Activated CD4-positive, alpha-beta T cell treated with anti-CD3 and anti-CD28 coated beads, Interleukin-10, Interleukin-2, amounts not matched to agents 100 ng/mL and 50 ng/mL, durations not matched to agents 16 hours and 8 hours (primary cell): ENCODE measurements at places on chromosomes 5 and 9.

DNA sequence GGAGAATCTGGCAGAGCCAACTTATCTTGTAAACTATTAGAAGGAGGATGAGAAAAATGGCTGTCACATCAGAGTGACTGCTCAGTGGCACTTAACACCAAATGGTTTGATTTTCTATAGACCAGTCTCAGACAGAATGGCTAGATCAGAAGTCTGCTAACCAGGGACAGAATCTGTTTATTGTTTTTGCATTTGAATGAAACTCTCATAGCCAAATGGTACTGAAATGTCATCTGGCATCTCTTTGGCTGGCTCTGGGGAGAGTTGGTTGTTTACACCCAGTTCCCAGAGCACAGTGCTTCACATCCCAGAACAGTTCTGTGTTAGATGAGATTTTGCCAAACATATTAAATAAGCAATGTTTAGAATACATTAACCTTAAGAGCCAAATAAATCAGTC lies 106.6 kb upstream of the HMHB1 start:
- DNase-seq = no peak

DNA sequence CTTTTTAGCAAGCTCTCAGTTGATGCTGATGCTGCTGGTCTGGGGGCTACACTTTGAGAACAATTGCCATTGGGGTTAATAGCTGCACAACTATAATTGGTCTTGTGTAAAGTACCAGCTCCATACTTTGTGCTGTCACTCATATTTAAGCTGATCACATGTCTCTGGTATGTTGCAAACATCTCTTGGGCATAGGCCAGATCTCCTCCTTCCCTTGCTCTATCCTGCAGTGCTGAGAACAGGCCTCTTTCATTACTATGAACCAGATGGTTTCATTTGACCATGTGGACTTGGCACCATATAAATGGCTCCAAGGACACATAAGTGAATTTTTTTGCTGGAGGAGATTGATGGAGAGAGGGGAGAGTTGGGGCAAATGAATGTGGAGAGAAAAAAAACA lies 48.4 kb downstream of the DMRT2 start:
- DNase-seq = no peak

- peak; percentile 46 for DNase-seq
Measured at GRCh38 chr5:90932052-90932699, 373.6 kb downstream of the ADGRV1 start.

GRCh38 chr9:76573905-76574760 lies 115.2 kb downstream of the GCNT1 start:
- DNase-seq = no peak

- no peak for DNase-seq
Measured at GRCh38 chr5:8247049-8247899, 378.3 kb downstream of the MTRR start.

DNA sequence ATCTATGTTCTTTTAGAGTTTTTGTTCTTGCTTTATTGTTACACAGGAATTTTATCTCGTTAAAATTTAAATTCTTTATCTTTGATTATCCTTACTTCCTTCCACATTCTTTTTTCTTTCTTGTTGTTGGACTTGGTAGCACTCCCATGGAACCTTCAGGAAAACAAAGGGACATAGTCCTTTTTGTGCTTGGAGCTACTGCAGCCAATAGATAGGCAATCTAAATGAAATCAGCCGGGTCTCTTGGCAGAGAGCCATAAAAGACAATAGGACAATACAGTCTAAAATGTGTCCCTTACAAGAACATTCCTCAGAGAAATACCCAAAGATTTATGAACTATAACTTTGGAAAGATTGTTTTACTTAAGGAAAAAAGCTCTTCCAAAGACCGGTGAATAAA lies 548.1 kb upstream of the C9orf72 start:
- DNase-seq = no peak

GRCh38 chr5:32042551-32042961 lies 131.6 kb downstream of the GOLPH3 start:
- no peak for DNase-seq

GRCh38 chr9:12884736-12885395 lies 110.0 kb downstream of the LURAP1L start:
- DNase-seq = no peak

GRCh38 chr9:95515272-95516113 lies 1.3 kb downstream of the PTCH1 start:
- no peak for DNase-seq

DNA sequence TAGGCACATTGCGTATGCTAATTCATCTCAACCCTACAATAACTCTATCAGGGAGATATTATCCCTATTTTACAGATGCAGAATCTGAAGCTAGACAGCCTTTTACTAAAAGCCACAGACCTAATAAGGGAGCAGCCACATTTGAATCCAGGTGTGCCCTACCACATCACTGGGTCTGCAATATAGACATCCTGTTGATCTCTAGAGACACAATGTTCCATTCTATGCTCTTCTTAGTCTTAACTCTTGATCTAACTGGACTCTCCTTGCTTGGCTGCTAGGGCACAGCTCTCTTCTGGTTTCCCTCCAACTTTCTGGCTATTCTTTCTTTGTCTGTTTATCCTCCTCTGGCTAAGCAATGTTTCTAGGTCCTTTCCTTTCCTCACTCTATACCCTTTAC lies 1.4 kb upstream of the SPATA6L start:
- no peak for DNase-seq

- DNase-seq = no peak
Measured at GRCh38 chr9:106528158-106528557, 334.8 kb upstream of the ZNF462 start.

DNA sequence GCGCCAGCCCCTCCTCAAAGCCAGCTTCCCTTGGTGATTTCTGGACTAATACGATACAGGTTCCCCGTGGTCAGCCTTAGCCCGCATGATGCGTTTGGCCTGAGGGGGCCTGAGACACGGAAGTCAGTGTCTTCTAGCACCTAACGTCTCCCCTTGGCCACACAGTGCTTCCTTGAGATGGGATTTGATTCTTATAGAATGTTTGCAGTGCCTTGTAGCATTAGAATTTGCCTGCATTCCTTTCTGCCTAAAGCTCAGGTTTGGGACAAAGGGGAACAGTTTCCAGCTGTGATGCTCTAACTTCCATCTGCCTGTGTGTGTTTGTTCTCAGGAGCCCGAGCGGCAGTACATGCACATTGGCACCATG lies 34.4 kb downstream of the CFAP90 start:
- no peak for DNase-seq

DNA sequence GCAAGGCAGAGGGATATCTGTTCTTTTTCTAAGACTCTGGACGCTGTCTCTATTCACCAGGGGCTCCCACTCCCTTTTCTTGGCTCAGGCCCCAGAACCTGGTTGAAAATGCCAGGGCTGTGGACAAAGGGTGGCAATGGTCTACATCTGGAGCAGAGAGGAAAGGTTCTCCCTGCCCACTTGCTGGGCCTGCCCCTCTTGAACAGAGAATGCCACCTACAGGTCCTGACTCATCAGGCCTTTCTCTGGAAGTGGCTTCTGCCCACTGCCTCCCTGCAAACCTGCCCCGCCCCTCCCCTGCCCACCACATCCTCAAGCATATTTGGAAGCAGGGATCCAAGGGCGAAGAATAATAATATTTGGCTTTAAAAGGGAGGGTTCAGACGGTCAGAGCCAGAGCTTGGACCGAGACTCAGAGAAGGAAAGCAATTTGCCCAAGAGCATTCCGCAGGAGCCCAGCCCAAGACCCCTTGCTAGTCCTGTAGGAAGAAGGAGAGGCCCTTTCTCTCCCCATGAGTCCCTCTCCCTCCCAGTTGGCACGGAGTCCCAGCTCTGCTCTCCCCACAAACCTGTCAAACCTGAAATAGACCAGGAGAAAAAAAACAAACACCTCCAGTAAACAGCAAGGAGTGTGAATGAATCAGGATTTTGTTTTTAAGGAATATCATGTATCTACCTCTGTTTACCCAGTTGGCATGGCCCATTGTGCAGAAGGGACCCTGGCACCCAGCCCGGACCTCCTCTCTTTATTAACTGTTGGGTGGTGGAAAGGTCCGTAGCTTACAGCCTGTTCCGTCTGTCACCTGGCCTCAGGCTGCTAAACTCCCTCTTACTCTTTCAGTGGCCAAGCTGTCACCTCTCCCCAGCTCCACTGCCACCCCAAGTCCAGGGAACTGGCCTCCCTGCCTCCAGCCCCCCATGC lies 37.7 kb upstream of the STXBP1 start:
- peak; percentile 50 for DNase-seq

DNA sequence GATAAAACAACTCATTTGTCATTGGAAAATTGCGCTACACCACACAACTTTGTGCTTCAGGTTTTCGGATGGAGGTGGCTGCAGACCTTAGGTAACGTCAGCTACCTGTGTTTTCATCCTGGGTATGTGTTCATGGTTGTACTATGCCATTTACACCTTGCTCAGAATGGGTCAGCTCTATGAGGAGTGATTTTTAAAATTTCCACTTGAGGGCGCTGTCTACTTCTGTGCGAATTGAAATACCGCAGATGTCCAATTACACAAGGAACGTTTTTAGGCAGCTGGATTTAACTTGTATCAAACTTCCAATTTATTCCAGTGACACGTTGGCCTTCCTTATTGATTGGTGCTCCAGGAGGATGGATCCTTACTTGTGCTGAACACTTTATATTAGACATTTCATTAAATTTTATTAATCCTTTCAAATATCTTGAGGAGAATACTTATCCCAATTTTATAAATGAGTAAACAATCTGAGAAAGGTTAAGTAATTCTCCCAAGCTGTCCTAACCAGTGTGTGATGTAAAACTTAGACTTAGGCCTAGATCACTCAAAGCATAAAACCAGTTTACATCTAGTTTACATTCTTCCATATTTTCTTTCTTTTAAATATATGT lies 23.4 kb downstream of the DMRTA1 start:
- DNase-seq = peak; percentile 50

- DNase-seq = no peak
Measured at GRCh38 chr5:33153372-33153771, 287.4 kb upstream of the TARS1 start.

GRCh38 chr9:122297512-122297911 lies 32.8 kb downstream of the MRRF start:
- no peak for DNase-seq

DNA sequence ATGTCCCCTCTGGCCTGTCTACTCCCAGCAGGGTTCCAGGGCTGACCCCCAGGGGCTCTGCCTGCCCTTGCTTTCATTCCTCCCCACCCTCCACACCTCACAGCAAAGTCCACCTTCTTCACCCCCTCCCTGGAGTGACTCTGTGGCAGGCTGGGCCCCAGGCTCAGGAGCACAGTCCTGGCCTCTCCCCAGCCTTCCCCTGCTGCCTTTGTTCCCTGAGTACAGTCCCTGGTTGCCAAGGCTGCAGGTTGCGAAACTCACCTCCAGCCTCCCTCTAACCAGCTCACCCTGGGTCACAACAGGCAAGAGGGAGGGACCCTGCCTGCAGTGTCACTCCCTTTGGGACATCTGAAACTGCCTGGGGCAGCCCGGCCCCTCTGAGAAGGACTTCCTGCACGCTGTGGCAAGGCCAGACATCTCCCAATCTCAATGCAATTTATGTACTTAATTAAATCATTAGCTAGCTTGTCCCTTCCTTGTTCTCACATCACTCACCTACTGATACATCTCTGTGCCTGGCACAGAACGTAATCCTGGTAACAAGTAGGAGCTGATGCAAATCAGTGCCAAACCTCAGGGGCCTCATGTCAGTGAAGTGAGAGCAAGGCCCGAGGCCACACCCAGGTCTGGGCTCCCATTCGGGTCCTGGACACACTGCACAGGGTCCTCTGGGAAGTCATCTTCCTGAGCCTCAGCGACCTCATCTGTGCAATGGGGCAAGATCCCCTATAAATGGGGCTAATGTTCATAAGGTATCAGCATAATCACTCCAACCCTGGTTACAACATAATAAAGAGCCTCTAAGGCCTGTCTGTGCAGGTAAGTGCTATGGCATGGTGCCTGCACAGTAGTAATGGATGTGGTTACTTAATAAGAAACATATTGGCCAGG lies 27.3 kb upstream of the TRIM14 start:
- DNase-seq = no peak

GRCh38 chr9:100324594-100325200 lies 28.0 kb downstream of the TEX10 start:
- DNase-seq = peak; percentile 22

GRCh38 chr9:115349542-115349941 lies 231.6 kb upstream of the TNC start:
- DNase-seq = no peak

DNA sequence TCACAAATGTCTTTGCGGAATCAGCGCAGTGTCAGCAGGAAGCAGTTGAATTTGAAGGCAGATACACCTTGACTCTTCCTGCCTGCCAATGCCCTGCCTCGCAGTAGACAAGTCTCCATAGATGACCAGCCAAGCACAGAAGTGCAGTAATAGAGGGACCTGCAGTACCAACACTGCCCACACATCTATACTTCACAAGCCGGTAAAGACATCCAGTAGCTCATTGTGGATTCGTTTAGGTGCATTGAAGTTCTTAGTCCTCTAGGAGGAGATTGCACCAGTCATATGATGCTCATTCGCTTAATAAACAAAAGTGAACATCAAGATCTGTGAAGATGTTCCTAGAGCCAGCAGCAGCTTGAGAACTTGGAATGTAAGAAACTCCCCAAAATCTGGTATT lies 7.1 kb upstream of the IFNA2 start:
- DNase-seq = peak; percentile 4

- no peak for DNase-seq
Measured at GRCh38 chr9:113888976-113889375, 12.9 kb downstream of the ZNF618 start.

GRCh38 chr9:95879591-95879990 lies 4.1 kb downstream of the ERCC6L2 start:
- DNase-seq = no peak

- peak; percentile 59 for DNase-seq
Measured at GRCh38 chr9:129885018-129885669, 49.9 kb downstream of the USP20 start.

GRCh38 chr5:113266913-113267227 lies 167.9 kb downstream of the TSSK1B start:
- DNase-seq = no peak

DNA sequence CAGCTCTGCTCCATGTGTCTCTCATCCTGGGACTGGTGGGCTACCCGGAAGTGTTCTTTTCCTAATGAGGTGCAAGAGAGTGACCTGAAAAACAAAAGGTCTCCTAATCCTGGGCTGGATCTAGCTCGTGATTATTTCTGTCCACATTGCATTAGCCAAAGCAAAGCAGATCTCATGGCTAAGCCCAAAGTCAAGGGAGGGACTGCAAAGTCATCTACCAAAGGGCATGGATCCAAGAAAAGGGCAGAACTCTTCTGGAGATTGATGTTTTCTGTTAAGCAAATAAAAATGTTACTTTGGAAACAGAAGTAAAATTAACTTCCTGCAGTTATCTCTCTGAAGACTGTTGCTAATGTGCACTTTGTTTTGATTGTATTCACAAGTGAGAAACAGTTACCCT lies 225.2 kb downstream of the CFAP90 start:
- no peak for DNase-seq
